ENCODE measurements at places on chromosomes 13 and 19.

GRCh38 chr19:47057328-47057727 lies 8.9 kb upstream of the TMEM160 start:
- no peak for DNase-seq

GRCh38 chr19:12953138-12953798 lies 3.8 kb downstream of the GADD45GIP1 start:
- DNase-seq, result no peak

- no peak for DNase-seq
Observed at GRCh38 chr13:29571876-29572570, 23.5 kb downstream of the SLC7A1 start.

DNA sequence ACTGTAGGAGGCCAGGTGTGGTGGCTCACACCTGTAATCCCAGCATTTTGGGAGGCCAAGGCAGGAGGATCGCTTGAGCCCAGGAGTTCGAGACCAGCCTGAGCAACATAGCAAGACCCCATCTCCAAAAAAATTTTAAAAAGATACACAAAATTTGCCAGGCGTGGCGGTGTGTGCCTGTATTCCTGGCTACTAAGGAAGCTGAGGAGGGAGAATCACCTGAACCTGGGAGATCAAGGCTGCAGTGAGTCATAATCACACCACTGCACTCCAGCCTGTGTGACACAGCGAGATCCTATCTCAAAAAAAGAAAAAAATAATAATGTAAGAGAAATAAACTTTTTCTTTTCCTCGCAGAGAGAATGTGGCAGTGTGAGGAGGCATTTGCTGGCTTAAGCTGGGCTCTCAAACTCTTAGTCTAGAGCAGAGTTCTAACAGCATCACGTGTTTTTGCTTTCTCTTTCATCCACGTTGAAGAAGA lies 21.1 kb downstream of the FAM187B start:
- no peak for DNase-seq

GRCh38 chr19:3658004-3658869 lies 31.6 kb upstream of the CACTIN start:
- DNase-seq, result no peak

DNA sequence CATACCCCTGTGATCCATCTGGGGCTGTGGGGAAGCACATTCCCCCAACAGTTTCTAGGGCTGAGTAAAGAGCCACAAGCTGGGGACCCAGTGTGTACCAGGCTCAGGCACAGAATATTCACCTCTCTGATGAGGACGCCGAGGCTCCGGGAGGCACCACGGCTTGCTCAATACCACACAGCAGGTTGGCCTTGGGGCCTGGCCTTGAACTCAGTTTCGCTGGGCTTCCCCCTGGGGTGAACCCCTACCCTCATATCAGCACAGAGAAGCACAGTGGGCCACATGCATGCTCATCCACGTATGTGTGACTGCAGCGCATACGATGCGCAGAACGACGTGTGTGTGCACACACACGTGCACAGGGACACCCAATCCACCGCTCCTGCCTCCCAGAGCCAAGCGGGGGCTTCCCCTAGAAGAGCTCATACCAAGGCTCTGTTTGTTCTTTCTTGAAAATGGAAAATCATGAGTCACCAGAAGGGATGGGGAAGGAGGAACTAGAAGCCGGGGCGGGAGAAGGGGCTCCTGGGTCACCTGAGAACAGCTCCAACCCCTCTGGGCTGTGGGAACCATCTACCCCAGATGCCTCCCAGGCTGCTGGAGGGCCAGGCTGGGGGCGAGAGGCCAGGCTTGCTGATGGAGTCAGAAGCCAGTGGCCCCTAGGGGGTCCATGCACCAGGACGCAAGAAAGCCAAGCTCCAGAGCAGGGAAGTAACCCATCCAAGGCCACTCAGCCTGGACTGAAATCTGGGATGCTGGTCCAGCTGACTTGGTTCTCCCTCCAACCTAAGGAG lies 4.9 kb upstream of the PDE4C start:
- DNase-seq, result no peak

GRCh38 chr19:46710687-46711086 lies 6.2 kb downstream of the PRKD2 start:
- no peak for DNase-seq

- DNase-seq, result peak; percentile 40
Observed at GRCh38 chr19:19642506-19643157, 825 bp downstream of the GMIP start.

- no peak for DNase-seq
Observed at GRCh38 chr13:28435917-28436316, 59.0 kb downstream of the FLT1 start.

DNA sequence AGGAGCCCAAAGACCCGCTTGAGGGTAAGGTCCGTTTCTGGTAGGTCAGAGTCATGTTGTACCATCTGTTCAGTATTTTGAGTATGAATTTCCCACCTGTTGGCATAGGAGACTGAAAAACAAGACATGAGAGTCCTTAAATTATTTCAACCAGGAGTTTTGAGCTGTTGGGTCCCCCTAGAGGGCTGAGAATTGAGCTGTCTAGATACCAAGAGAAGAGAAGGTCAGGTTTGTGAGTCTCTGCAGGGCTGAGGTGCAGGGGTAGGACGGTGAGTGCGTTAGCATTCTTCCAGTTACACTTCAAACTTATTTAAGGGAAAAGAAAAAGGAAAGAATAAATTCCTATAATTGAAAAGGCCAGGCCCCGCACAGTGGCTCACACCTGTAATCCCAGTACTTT lies 5.0 kb downstream of the CBLC start:
- DNase-seq, result no peak

- peak; percentile 25 for DNase-seq
Observed at GRCh38 chr19:48329167-48329891, 4.0 kb downstream of the EMP3 start.

- no peak for DNase-seq
Observed at GRCh38 chr13:45737571-45738017, 35.5 kb downstream of the CBY2 start.

DNA sequence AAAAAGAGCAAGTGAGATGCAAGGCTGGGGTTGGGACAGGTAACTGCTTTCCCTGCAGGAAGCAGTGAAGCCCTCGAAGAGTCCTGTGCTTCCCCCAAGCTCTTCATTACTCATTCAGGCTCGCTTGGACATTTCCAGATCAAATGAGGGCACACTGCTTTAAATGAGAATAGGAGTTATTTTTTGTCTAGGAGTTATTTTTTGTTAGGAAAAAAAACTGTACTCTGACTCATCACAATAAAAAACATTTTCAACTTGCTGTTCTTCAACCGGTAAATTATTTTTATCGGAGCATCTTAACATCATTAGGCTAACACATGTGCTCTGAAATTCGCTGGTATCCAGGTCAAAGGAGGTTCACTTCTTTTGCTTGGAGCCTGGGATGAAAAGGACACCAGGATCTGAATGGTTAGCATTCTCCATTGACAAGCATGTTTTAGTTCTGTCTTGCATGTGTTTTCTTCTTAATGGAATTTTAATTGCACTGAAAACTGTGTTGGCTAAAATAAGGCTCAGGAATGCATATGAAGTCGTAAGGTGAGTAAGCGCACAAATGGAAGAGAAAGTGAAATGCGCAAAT lies 80.7 kb upstream of the STK24 start:
- no peak for DNase-seq

DNA sequence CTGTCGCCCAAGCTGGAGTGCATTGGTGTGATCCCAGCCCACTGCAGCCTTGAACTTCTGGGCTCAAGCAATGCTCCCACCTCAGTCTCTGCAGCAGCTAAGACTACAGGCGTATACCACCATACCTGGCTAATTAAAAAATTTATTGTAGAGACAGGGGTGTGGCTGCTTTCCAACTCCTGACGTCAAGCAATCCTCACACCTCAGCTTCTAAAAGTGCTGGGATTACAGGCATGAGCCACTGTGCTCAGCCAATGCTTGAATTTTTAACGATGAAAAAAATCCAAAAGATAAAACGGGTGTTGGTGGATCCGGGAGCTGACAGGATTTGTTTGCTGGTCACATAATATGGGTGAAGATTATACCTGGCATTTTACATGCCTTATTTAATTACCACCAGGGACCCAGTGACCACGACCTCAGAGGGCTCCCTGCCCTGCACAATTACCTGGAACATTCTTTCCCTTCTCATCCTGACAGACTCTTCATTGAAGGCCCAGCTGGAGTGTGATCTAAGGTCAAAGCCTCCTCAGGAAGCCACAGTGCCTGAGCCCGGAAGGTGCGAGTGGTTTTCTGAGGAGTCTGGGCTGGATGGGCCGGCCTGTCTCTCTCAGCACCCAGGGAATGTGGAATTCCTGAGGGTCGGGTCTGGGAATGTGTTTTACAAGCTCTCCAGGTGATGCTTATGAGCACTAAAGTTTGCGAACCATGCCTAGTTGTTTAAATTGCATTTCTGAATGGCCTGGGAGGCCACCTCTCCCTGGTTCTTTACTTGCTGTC lies 193.3 kb downstream of the USP12 start:
- DNase-seq, result no peak

GRCh38 chr19:38247126-38247525 lies 9.0 kb downstream of the PPP1R14A start:
- DNase-seq, result no peak

GRCh38 chr19:7674010-7675005 lies 2.6 kb upstream of the MCEMP1 start:
- peak; percentile 32 for DNase-seq

GRCh38 chr13:23074075-23074828 lies 106.5 kb upstream of the SGCG start:
- no peak for DNase-seq

DNA sequence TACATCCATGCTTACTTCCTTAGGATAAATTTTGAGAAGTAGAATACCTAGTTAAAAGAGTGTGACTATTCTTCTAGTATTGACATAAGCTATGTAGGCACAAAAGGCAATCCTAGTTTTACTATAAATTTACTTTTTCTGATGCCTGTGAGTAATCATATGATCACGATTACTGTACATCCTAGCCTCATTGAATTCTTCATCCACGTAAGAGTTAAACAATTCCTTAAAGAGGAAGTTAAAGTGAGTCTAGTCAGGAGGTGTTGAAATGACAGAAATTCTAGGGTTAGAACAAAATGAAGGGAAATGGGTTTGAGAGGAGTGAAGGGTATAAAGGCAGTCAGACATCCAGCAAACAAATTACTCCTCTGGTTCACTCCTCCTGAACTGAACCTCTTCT lies at the start of gene ACOD1:
Gene ACOD1 (plus strand): TSS at position 363 of the 400 bp plus-strand sequence. CDS start 48 bp downstream, outside the sequence.
- no peak for DNase-seq

GRCh38 chr13:110397436-110398115 lies 90.5 kb downstream of the COL4A2 start:
- no peak for DNase-seq

DNA sequence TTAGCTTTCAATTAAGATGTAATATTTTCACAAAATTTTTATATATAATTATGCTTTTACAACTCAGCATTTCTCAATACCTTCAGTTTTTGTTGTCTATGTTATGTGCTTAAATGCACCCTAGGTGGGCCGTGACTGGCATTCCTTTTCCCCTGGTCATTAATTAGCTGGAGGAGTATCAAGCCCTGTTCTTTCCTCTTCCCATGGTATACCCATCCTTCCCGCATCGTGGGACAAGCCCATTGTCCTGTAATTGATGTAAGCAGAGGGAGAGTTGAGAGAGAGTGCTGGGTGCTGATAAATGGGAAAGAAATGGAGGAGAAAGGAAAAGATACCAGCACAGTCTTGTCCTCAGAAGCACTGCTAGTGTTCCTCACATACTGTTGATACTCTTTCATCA lies 591.7 kb downstream of the GPC6 start:
- DNase-seq, result no peak

DNA sequence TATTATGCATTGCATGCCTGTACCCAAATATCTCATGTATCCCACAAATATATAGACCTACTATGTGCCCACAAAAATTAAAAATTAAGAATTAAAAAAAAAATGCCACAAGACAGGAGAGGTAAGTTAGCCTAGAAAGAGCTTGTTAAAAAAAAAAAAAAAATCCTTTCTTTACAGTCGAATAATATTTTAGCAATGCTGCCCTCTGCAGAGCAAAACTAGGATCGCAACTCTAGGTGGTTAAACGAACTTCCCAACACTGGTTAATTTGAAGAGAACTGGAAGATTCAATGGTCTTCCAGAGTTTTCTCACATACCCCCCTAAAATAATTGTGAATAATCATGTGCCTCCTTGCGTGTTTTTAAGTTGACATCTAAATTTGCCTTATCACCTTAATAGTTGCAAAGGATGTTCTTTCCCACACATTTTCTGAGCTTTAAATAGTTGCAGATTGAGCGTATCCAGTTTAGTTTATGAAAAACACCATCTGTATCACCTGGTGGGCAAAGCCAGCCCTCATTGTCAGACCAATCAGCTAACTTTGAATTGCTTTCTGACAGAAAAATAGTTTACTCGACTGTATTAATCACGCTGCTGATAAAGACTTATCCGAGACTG lies 47.4 kb upstream of the RCBTB2 start:
- peak; percentile 72 for DNase-seq

GRCh38 chr19:6971366-6971765 lies 49.9 kb downstream of the MBD3L2B start:
- DNase-seq, result no peak

GRCh38 chr19:53521373-53522202 lies 16.4 kb upstream of the ZNF331 start:
- no peak for DNase-seq

GRCh38 chr19:37413313-37414084 lies 42.6 kb downstream of the ZNF527 start:
- no peak for DNase-seq

- no peak for DNase-seq
Observed at GRCh38 chr13:27796544-27797227, 4.4 kb downstream of the GSX1 start.

DNA sequence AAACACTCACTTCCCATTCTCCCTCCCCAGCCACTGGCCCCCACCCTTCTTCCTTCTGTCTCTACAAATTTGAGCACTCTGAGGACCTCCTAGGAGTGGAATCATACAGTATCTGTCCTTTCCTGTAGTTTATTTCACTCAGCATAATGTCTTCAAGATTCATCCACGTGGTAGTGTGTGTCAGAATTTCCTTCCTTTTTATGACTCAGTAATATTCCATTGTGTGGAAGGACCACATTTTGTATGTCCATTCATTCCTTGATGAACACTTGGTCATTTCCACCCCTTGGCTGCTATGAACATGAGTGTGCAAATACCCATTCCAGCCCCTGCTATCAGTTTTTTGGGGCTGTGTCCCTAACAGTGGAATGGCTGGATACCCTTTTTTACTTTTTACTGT lies 9.8 kb downstream of the KLF2 start:
- no peak for DNase-seq

GRCh38 chr13:52703482-52703881 lies 36.1 kb downstream of the CNMD start:
- no peak for DNase-seq

- no peak for DNase-seq
Observed at GRCh38 chr19:11200931-11201330, 3.6 kb upstream of the KANK2 start.

DNA sequence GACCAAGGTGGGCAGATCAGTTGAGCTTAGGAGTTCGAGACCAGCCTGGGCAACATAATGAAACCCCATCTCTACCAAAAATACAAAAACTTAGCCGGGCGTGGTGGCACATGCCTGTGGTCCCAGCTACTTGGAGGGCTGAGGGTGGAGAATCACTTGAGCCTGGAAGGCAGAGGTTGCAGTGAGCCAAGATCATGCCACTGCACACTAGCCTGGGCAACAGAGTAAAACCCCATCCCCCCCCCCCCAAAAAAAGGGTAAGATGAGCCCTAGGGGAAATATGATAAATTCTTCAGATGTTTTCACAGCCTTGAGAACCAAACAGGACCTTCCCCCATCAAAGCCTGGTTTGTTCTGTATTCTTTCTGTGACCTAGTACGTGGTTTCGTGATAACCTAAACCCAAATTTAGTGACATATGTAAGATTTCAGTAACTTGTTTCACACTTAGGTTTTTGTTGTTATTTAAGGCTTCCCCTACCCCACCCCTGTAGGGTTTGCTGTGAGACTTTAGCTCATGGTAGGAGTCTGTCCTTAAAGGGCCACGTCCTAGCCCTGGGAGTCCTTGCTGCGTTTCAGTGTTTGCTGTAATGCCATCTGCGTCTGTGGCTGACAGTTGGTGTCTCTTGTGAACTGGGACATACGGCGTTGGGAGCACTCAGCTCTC lies 49.6 kb downstream of the MYO9B start:
- no peak for DNase-seq
